ENCODE measurements at places on chromosomes 13 and 19.
A peak's percentile ranks its signal among the peaks of the same experiment; 100 is the strongest.

GRCh38 chr13:25117312-25117711 is 21.4 kb downstream of the PABPC3 start:
- no peak for DNase-seq

DNA sequence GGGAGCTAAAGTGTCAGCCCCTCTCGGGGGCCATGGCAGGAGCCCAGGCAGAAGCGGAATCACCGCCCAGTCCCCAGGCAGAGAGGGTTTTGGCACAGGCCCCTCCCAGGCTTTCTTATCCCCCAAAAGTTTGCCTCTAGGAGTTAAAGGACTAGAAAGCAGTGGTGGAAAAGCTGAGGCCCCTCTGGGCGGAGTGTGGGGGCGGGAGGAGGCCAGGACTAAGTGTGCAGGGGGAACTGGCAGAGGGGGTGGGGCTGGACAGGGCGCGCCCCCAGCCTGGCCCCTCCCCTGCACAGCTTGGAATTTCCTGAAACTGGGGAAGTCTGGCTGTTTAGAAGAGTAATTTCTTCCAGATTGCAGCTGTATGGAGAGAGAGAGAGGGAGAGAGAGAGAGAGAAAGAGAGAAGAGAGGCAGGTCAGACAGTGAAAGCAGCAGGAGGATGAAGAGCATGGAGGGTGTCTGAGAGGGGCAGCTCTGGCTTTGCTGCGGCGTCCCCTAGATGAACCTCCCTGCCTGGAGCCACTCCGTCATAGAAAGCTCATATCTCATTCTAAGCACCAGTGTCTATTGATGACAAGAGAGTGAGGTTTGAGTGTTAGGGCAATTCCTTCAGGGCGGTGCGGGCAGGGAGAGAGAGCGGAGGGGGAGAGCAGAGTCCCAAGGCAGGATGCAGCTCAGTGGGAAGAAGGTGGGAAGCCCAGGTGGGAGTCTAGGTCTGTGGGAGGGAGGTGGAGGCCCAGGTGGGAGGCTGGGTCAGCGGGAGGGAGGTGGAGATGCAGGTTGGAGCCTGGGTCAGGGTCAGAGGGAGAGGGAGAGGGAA is at the start of gene CDC42EP5:
CDC42EP5 (minus strand) TSS at position 226 of the 821 bp plus-strand sequence. CDS start 7,749 bp downstream, outside the sequence.
- DNase-seq = no peak

- DNase-seq = no peak
These were observed 44.8 kb upstream of the ALOX5AP start for GRCh38 chr13:30690282-30691188.

DNA sequence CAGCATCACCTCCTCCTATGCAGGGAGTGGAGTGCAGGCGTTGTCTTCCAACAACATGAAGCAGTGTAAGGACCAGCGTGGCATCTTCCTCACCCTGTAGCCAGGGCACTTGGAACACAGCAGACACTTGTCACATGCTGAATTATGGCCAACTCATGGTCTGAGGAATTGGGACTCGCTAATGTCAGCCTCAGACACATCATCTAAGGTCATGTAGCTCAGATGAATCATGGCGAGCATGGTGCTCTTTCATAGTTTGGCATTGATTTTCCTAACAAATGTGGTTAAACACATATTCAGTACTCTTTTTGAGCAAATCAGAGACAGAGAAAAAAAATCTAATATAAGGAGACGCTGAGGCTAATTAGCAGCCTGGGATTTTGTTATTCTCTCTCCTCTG is 99.6 kb upstream of the SGCG start:
- DNase-seq = no peak

- DNase-seq = peak; percentile 41
These were observed 23.2 kb downstream of the ANKRD27 start for GRCh38 chr19:32651729-32652140.

DNA sequence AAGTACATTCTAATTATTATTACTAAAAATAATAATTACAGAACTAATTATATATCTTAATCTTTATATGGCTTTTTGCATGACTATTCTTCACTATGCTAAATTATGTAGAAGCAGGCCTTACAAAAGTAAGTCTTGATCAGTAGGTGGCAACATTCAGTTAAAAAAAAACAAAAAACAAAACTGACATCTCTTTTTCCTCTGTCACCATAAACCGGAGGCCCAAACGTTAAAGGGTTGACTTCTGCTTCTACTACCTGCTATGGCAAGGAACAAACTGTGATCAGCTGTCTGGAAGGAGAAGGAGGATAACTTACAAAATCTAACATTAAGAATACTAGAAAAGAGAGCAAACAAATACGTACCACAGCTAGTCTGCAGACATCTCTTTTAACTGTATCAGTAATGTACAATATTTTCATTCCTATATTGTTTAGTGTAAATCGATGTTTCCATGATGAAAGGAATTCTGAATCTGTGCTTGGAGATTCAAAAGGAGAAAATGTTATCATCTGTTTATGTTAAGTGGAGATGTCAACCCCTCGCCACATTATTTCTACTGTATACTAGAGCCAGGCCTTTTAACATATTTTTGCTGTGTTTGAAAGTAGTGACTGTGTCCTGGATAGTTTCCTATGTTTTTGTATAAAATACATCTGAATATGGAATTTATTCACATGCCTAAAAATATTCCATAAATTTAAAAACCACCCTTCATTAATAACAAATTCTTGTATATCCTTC is 1525.4 kb downstream of the SLITRK1 start:
- DNase-seq = no peak

GRCh38 chr13:57857945-57858344 is 226.4 kb downstream of the PCDH17 start:
- DNase-seq = no peak

DNA sequence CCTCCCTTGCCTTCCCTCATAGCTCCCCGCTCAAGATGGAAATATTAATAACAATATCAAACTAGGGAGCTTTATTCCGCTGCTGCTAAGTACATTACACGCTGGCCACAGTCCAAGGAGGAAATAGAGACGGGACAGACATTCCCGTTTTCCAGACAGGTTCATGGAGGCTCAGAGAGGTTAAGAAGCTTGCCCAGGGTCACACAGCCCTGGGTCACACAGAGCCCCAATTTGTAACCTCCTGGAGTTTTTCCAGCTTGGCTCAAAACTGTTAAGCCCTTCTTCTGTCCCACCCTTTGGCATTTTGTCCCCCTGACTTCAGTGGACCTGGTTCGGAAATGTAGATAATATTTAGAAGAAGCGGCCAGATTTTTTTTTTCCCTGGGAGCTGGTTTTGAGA is 2.0 kb downstream of the BICRA start:
- DNase-seq = no peak
